ENCODE measurements at places on chromosomes 13 and 19.

DNA sequence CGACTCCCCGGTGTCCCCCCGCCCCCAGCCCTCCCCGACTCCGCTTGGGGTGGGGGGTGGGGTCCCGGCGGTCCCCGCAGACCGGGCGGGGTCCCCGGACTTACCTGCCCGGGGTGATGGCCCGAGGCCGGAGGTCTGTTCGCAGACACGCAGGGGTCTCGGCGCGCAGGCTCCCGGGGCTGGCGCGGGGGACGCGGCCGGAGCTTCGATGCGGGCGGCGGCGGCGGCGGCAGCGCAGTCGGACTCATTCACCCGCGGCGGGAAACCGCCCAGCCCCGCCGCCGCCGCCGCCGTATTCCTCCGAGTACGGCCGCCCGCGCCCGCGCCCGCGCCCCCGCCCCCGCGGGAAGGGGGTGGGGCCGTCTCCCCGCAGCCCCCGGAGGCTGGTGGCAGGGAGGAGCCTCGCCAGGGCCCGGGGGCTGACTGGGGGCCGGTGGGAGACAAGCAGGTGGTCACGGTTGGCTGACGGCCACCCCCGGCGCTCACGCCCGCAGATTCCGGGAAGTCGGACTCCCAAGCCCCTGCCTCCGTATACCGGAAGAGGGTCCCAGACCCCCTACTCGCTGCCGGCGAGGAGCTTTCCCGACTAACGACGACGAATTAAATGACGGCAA is at the start of gene C2CD4C:
TSS of gene C2CD4C (minus strand) at position 246 of the 614 bp plus-strand sequence. CDS start 786 bp downstream, outside the sequence.
- DNase-seq: no peak

DNA sequence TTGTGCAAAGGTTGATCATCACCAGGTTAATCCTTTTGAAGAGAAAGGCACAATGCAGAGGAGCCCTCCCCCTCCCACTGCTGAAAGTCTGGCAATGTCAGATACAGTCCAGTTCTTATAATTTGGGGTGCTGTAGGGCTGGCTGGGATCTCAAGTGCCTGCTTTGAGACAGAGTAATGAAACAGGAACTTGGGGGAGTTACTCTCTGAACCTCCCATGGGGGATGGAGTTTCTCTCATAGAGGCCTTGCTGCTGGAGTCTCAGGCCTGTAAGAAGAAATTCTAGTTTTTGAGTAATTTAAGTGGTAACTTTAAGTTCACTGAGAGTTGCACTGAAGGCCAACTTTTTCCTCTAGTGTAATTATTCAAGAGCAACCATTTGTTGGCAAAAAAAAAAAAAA is 410.5 kb downstream of the KCNRG start:
- DNase-seq: no peak

DNA sequence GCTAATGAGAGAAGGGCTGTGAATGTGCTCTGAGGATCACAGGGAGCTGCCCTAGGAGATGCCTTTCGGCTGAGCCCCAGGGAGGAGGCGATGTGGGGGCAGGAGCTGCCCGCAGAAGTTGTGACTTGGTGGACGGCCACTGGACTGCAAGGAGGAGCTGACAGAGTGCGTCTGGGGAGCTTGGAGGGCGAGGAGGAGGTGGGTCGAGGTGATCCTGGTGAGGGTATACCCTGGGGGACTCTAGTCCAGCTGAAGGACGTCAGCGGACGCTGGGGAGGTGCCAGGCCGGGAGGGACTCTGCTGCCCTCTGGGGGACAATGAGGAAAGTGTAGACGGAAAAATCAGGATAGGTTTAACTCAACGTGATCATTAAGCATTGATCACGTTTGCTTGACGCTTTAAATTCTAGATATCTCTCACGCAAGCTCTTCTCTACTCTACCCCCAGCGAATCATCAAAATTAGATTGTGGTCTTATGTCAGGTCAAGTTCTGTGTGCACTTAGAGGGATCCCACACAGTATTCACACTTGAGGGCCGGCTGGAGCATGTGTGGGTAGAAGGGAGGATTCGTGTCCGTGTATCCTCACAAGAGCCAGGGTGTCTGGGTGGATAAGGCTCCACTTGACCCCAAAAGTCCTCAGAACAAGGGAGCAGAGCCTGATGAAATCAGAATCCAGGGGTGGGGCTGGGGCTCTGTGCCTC is 3.3 kb upstream of the CEACAM7 start:
- DNase-seq: no peak

GRCh38 chr19:33332248-33332647 is 29.9 kb upstream of the CEBPA start:
- no peak for DNase-seq

Data from GM06990 (cell line).